ENCODE measurements at places on chromosomes 12 and 14. TPM values are rescaled to one million over a fixed set of nuclear protein-coding genes. Genes with fewer than 3 reads are reported as not detected.

The LMO3 gene
- 127 TPM for total RNA-seq

The PDE3A gene
- total RNA-seq = 5.5 TPM

DNA sequence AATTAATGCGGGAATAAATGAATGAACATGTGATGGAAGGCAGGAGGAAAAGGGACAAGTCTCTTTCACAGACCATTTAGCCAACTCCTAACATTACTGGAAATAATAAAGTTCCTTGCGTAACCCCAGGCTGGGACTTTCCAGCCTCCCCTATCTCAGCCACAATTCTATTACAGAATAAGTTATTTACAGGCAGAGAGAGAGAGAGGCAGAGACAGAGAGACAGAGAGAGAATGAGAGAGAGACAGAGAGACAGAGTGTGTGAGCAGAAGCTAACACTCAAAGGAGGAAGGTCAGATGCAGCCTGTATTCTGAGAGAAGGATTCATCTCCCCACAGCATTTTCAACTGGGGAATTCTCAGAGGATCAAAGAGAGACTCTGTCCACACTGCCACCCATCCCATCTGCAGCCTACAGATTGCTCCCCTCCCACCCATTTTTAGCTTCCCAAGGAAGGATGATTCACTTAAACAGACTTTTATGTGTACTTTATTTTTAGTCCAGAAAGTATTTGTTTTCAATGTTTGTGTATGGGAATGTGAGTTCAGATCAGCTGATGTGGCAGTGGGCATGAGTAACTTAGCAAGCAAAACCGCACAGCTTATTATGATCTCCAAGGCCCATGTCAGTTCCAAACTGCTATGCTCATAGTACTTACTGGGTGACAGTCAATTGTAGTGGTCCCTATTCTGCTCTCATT is 165.7 kb downstream of the CAND1 start:
- no peak for DNase-seq

GRCh38 chr14:34465069-34465859 is 3.2 kb upstream of the SPTSSA start:
- no peak for DNase-seq

GRCh38 chr12:131991816-131992430 is 42.2 kb downstream of the EP400 start:
- DNase-seq = no peak

DNA sequence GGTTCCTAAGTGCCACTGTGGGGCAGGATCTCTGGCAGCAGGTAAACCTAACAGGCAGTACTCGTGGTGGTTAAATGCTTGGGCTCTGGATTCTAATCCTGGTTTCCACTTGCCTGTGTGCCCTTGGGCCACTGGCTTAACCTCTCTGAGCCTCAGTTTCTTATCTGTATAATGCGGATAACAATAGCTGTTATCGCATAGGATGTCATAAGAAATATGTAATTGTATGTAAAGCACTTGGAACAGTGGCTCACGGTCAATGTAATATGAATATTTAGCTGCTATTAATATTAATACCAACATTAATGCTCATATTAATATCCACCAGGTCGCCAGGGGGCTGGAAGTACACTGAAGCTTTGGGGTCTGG is 16.8 kb downstream of the FOXN4 start:
- no peak for DNase-seq

GRCh38 chr14:91893007-91893406 is 25.7 kb upstream of the TC2N start:
- no peak for DNase-seq

- no peak for DNase-seq
Observed at GRCh38 chr14:101643651-101644050, 82.4 kb downstream of the DIO3 start.

The CLEC14A gene
- 57.0 TPM for total RNA-seq

GRCh38 chr12:53695152-53696145 is 19.6 kb upstream of the ATP5MC2 start:
- DNase-seq = no peak

- DNase-seq = no peak
Observed at GRCh38 chr14:38278035-38278434, 22.1 kb upstream of the CLEC14A start.

DNA sequence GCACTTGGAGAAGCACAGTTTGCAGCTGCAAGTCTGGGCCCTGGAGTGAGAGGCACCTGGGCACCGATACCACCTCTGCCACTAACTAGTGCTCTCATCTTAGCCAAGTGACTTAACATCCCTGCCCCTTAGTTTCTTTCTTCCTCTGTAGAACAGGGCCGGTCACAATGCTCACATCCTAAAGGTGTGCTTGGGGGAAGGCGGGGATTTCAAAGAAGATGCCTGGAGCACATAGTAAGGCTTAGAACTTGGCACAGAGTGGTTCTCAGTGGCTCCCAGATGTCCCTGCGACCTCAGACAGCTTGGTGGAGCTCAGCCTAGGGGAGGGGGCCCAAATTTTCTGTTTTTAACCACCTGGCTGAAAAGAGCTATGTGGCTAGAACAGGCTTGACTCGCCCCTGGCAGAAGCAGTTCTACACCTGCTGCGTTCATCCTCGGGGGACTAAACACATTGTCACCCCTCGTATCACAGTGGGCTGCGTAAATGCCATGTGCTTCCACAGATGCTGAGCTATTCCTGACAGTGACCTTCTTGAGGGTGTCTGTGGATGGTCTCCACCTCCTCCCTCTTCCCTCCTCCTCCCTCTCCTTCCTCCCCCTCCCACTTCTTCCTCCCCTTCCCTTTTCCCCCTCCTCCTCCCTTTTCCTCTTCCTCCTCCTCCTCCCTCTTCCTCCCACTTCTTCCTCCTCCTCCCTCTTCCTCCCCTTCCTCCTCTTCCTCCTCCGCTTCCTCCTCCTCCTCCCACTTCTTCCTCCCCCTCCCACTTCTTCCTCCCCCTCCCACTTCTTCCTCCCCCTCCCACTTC is 112.1 kb downstream of the PHETA1 start:
- no peak for DNase-seq

DNA sequence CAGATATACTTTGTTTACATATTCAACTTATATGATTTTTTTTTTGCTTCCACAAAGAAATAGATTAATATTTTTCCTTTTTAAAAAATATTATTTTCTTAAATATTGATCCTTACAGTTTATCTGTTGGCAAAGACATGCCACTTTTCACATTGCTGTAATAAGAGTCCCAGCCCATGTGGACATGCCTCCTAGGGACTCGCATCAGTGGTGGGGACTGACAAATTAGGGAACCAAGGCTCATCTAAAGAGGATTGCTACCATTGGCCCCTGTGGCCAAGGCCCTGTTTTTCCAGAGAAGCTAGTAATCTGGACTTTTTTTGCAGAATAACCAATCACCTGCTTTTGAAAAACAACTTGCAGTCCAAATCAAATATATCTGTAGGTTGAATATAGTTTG is 27.8 kb upstream of the BMAL2 start:
- no peak for DNase-seq

The CLEC2B gene
- 24.8 TPM for total RNA-seq

DNA sequence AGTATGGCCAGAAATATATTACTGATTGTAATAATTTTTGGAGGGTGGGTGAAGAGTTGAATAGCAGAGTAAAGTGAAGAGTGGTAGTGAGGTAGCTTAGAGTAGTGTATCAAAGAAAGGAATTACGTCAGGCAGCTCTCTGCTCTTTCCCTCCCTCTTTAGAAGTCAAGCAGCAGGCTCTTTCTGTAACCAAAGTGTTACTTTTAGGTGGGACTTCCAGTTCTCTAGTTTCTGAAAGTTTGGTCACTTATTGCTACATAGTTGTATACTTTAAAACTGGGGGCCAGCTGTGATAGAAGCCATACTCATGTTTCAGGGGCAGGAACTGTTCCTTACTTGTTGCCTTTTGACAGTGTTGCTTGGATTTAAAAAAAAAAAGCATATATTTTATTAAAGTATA is 30.6 kb downstream of the ATF7IP start:
- no peak for DNase-seq

- DNase-seq = no peak
Observed at GRCh38 chr12:58247633-58248032, 306.3 kb downstream of the ATP23 start.

DNA sequence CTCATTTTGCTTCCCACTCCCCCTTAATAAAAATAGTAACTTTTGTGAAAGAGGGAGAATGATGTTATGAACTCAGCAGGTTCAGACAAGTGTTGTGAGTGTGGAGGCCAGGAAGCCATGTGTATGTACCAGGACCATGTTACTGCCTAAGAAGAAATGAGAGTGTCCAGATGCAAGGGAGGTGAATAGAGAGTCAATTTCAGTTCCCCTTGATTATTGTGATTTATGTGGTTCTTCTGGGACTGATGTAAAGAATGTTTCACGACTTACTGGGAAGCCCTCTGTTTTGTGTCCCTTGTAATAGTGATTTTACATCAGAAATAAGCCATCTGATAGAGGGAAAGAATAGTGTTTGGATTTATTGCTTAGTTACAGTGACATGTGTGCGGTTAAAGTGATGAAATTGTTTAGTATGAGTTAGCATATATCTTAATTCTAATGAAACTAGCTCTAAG is 32.5 kb downstream of the FBXO34 start:
- no peak for DNase-seq

The ARMH4 gene
- total RNA-seq = 2.1 TPM

The ITGB7 gene
- total RNA-seq = 9.7 TPM

The LTBP2 gene
- total RNA-seq = 39.5 TPM

DNA sequence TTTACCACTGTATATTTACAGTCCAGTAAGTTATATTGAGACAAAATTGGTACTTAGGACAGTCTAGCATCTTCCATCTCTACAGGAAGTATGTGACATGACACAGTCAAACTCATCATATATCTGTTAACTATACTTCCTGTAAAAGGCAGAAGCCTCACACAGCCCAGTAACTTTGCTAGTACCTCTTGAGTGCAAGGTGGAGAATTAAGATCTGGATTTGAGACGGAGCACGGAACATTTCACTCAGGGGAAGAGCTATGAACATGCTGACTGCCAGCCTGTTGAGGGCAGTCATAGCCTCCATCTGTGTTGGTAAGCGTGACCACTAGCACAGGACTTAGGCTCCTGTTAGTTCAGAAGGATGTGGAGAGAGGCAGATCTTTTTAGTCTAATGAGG is 333.7 kb upstream of the OR4E1 start:
- DNase-seq = no peak

- no peak for DNase-seq
Observed at GRCh38 chr14:58547649-58548048, 90.1 kb upstream of the DACT1 start.

DNA sequence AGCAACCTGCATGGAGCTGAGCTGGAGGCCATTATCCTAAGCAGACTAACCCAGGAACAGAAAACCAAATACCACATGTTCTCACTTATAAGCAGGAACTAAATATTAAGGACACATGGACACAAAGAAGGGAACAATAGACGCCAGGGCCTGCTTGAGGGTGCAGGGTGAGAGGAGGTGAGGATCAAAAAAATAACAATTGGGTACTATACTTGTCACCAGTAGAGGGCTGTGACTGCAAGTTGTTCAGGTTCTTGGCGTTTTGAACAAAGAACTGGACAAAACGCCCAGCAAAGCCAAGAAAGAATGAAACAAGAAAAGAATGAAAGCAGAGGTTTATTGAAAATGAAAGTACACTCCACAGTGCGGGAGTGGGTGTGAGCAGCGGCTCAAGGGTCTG is 208.5 kb upstream of the NEDD1 start:
- DNase-seq = no peak

The RNASE4 gene
- total RNA-seq = 41.0 TPM

The OR4Q2 gene
- not detected for total RNA-seq

The HECTD1 gene
- total RNA-seq = 166 TPM

The HIF1A gene
- 68.6 TPM for total RNA-seq

- no peak for DNase-seq
Observed at GRCh38 chr14:69242311-69243224, 17.4 kb upstream of the GALNT16 start.

- DNase-seq = no peak
Observed at GRCh38 chr14:50339178-50339804, 27.2 kb downstream of the DMAC2L start.

The CISTR gene
- not detected for total RNA-seq

- no peak for DNase-seq
Observed at GRCh38 chr14:72965249-72965648, 39.0 kb downstream of the DCAF4 start.

DNA sequence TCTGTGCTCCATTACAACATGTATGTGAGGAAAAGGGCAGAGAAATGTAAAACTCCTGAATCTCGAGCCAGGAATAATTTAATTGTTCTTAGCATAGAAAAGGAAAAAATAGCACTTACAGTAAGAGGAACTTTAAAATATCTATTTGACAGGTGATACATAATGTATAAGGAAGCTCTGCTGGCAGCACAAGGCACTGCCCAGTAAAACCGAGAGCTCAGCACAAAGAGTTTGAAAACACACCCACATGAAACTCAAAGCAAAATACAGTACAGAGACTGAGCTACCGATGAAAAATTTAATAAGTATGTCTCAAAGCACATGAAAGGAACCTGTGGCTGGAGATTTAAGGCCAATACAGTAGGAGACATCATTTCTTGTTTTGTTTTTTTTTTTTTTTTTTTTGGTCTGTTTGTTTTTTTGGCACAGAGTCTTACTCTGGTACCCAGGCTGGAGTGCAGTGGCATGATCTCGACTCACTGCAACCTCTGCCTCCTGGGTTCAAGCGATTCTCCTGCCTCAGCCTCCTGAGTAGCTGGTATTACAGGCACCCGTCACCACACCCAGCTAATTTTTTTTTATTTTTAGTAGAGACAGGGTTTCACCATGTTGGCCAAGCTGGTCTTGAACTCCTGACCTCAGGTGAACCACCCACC is 19.2 kb downstream of the CLIP1 start:
- no peak for DNase-seq

- DNase-seq = no peak
Observed at GRCh38 chr12:13036881-13037280, 7.3 kb upstream of the FAM234B start.

- no peak for DNase-seq
Observed at GRCh38 chr12:124538194-124539082, 29.0 kb downstream of the NCOR2 start.

DNA sequence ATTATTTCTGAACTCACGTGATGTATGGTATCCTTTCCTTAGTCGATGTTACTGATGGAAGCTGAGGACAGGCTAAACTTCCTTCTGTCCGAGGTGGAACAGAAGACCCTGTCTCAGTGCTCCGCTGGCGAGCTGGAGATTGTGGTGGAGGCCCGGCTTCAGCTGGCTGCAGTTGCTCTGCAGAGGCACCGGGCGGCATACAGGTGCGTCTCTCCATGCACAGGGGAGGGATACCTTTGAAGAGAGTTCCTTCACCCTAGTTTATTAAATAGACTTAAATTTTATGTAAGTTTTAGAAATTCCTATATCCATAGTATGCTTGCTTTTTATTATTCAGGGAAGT is 186.7 kb upstream of the NEDD1 start:
- DNase-seq = no peak

The GPR84 gene
- 0.65 TPM for total RNA-seq

The SAMD15 gene
- 2.8 TPM for total RNA-seq

GRCh38 chr14:105899657-105900397 is 373.4 kb downstream of the TMEM121 start:
- DNase-seq = no peak

Measured in lower lobe of right lung (tissue), 2 donors.